ENCODE measurements at places on chromosomes 2 and 18.

DNA sequence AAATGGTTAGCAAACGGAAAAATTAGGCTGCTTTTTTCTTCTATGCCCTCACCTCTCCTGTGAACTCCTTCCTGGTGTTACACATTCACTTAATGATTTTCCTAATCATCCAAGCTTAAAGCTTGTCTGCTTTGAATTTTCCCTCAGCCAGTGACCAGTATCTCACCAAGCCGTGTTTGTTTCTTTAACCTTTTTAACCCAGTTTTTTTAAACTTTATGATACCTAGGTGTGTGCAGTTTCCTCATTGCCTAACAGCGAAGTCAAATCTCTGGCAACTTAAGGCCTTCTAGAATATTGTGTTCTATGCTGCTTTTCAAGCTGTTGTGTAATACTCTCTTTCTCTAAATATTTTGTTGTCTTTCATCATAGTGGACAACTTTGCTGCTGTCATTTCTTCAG, 113.0 kb downstream of the PIK3C3 start:
- DNase-seq, result no peak

GRCh38 chr2:28268386-28268785, 124.3 kb upstream of the FOSL2 start:
- DNase-seq, result no peak

DNA sequence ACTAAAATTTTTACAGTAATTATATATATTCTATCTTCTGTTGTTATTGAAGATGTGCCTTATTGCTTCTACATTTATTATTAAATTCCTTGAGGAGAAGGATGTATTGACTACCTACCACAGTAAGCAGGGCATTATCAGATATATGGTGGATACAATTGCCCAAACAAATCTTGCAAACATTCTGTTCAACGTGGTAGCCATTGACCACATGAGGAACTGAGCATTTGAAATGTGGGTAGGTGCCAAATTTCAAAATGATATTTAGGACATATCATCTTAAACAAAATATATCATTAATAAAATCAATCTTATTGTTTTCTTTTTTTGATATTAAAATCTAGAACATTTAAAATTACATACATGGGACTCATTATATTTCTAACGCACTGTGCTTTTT, 11.1 kb downstream of the SCN3A start:
- no peak for DNase-seq

DNA sequence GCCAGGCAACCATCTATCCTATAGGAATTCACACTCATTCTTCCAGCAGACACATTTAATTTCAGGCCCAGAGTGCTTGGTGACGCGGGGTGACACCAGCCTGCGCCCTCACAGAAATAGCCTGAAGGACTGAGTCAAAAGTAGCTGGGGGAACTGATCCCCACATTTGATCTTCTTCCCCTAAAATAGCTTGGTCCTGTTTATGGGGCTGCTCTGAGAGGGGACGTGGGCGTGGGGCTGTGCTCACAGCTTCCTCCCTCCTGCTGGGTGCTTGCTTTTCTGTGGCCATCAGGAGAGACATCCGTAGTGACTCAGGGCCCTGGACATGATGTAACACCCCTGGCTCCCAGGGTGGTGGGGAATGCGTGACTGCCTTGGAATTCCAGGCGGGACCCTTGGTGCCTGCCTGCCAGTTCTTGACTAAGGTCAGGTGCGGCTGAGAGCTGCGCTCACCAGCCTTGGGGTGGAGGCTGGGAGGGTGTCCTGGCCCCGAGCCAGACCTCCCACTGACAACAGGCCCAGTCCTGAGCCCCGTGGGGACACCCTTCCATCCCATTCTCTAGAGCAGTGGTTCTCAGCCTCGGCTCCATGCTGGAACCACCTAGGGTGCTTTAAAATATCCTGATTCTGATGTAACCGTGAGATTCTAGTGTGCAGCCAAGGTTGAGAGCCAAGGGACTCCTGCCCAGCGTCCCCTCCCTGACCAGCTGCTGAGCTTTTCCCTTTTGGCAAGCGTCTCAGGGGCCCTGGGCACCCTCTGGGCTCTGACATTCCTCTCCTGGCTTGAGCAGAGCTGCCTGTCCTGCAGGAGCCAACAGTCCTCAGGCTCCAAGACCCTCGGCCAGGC, 47.4 kb upstream of the SMAD7 start:
- no peak for DNase-seq

- no peak for DNase-seq
These were observed 21.8 kb downstream of the ATAD2B start for GRCh38 chr2:23905155-23905554.

GRCh38 chr18:76398295-76398694, 96.7 kb downstream of the ZNF516 start:
- DNase-seq, result no peak

- no peak for DNase-seq
These were observed 731.3 kb upstream of the RAB6C start for GRCh38 chr2:129248198-129248597.

DNA sequence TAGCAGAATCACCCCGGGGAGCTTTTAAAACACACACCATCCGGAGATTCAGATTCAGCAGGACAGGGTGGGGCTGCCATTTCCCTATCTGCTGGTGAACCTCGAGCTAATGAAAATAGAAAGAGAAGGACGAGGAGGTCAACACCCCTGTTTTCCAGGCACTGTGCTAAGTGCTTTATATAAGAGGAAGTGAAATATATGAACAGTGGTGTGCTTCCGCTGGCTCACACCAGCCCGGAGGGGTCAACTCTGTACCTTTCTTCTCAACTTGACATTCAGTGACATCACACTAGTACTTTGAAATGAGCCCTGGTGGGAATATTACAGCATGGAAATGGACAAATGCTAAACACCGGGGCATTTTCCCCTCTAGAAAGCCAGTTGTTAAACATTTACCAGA, 108.3 kb upstream of the LTBP1 start:
- DNase-seq, result no peak

DNA sequence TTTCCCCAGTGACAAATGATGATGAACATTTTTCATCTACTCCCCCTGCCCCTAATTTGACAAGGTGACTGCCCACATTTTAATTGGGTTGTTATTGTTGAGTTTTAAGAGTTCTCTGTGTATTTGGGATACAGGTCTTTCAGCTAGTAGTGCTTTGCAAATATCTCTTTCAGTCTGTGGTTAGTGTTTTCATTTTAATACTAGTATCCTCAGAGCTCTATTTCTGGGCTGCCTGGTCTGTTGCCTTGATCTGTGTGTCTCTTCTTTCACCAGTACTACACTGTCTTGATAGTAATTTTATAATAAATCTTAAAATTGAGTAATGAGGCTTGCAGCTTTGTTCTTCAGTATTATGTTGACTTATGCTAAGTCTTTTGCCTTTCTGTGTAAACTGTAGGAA, 19.7 kb downstream of the EIF5B start:
- no peak for DNase-seq
